ENCODE measurements at places on chromosomes 5 and 9.

GRCh38 chr5:73204332-73204731 lies 31.3 kb downstream of the TMEM174 start:
- no peak for DNase-seq

GRCh38 chr5:38442247-38442573 lies 114.2 kb downstream of the LIFR start:
- DNase-seq = no peak

GRCh38 chr9:121272401-121272948 lies 4.5 kb downstream of the GSN start:
- DNase-seq = no peak

- peak; percentile 93 for DNase-seq
Measured at GRCh38 chr5:109408991-109409843, 557 bp downstream of the PJA2 start.

DNA sequence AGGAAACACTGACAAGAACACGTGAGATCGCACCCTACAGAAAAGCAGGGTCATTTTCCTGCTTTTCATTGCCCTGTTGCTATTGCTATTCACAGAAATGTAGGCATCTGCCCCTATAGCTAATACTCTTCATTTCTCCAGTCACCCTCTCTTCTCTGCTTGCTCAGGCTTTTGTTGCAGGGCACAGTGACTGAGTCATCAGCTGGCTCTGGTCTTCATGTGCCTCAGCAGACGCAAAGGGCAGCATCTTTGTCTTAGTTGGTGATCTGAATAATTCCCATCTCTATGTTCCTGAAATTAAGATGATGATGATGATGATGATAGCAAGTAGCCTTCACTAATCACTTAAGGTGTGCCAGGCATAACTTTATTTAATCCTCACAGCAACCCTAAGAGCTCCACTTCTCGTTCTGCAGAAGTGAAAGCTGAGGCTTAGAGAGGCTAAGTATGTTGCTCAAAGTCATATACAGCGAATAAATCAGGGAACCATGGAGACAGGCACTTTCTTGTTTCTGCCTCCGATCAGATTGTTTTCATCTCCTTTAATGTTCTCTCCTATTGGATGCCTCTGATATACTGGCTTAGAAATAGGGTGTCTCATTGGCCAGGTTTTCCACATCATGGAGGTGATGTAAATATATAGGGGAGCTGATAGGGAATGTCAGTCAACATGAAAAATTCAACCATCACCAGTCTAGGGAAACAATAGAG lies 133.0 kb upstream of the STK32A start:
- DNase-seq = no peak

All from hematopoietic multipotent progenitor cell treated with erythropoietin and hydrocortisone succinate and interleukin-3 and kit ligand, for 4 days (in vitro differentiated cells).